Right cardiac atrium (tissue), 5 donors: ENCODE measurements at places on chromosomes 5 and 9. TPM values are rescaled to one million over a fixed set of nuclear protein-coding genes. Genes with fewer than 3 reads are reported as not detected.

PRDM9 gene
- total RNA-seq: not detected

BTNL9 gene
- total RNA-seq: 17.3 TPM

CNTFR gene
- 51.5 TPM for total RNA-seq

SLC1A3 gene
- 37.6 TPM for total RNA-seq

GRCh38 chr5:122915717-122916461 is 70.5 kb downstream of the SNX24 start:
- DNase-seq: no peak

- no peak for DNase-seq
Measured at GRCh38 chr9:6633378-6633777, 12.2 kb downstream of the GLDC start.

DNA sequence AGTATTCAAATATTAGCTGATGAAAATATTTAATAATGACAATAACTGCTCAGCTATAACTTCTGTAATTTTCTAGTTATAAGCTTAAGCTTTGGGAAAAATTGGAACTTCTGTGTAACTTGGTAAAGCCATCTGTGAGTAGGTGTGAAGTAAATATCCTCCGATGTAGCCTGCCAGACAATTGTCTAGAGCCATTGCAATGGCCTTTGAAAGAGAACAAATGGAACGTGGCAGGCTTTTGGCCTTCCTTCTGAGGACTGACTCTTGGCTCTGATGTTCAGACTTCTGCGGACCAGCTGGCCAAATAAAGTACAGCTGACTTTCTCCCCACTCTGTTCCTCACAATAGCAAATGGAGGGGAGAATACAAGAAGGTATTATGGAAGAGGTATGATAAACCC is 203.4 kb upstream of the NMUR2 start:
- no peak for DNase-seq

DNA sequence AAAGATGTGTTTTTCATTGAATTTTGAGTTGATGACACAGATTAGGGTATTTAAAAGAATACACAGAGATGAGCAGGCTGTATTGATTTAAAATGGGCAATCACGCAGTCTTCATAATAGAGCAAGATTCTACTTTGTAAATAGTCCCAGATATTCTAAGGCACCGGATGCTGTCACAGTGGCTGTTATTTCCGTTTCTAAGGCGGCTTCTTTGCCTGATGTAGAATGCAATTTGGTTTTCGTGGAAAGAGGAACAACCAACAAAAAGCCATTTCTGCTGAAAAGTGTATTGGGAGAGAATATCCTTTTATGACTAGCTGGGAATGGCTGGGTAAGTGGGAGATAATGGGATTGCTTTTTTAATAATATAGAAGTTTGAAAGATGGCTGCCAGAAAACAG is 17.5 kb downstream of the PRKACG start:
- no peak for DNase-seq

GRCh38 chr9:107751567-107752210 is 262.1 kb upstream of the KLF4 start:
- DNase-seq: no peak

DNA sequence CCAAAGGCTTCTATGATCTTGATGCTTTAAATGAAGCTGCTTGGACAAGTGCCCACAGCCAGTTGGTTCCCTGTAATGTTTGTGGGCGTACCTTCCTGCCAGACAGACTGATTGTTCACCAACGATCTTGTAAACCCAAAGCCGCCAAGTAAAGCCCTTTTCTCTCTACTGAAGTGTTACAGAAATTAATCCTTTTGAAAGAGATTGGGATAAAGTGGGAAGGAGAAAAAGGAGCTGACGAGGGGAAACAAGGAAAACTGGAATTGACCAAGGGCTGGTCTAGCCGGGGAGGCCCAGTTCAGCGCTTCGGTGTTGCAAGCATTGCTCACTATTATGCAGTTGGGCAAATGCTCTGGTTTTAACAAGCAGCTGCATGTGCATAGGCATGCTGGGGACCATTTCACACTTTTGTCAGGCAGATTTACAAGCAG is 53.2 kb downstream of the ZNF474 start:
- no peak for DNase-seq

DNA sequence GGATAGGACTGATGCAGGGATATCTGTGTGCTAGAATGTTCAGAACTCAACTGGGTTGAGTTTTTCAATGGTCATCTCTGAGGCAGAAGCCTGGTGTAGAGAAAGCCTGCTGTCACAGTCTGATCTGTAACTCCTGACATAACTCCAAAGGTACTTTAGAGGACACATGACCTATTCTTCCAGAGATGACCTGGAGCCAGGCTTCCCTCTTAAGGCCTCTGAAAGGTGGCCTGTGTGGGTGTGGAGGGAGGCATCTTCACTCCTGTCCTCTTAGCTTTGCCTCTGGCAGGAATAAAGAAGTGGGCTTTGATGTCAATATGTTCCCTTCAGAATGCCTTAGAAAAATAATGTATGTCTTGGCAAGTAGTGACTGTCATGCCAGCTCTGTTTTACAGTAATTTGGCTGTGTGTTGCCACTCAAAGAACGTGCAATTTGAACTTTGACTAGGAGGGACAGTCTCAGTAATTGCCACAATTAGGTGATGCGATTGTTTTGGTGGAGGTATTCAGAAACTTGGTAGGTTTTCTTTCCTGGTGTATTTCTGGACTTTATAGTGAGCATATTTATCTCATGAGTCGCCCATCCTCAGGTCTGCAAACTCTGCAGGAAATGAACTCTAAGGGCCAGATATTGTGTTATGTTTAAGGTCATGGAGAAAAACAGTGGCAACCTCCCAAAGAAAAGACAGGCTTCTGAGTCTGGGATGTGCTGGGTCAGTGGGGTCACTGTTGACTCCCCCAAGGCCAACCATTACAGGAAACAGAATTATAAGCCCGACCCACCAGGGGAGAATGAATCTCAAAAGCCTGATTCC is 3.2 kb upstream of the C5orf63 start:
- DNase-seq: peak; percentile 25

DNA sequence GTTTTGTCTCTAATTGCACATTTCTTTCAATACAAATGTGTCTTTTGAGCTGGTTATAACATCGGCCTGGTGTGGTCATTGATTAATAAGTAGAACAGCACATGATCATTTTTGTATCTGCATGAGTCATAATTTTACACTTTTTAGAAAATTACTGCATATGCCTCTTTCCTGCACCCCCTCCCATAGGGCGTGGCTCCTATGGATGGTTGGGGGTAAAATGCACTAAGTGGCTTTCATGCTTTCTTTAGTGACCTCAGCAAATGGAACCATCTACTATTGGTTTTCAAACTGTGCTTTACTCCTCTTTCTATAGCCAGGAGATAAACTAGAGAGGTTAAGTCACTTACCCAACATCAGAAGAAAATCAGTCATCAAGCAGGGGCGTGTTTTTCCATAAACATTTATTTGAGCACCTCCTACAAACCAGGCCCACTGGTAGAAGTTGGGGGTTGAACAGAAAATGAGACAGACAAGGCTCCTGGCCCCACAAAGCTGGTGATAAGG is 3.8 kb downstream of the ANXA6 start:
- no peak for DNase-seq

DNA sequence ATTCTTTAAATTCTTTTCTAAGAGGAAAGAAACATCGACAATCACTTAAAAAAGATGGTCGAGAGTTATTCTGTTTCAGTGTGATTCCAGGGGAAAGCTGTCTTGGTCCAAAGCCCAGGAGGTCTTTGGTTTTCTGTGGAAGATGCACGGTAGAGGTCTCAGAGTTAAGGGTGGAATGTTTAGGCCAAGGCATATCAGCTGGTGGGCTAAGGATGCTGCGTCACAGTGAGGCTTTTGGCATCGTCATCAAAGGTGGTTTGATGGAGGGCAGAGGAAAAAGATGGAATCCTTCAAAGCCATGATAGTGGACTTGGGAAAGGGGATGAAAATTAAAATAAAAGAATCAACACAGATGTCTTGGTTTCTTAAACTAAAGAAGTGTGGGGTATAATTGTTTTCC is 137.3 kb upstream of the ANKH start:
- no peak for DNase-seq

DNA sequence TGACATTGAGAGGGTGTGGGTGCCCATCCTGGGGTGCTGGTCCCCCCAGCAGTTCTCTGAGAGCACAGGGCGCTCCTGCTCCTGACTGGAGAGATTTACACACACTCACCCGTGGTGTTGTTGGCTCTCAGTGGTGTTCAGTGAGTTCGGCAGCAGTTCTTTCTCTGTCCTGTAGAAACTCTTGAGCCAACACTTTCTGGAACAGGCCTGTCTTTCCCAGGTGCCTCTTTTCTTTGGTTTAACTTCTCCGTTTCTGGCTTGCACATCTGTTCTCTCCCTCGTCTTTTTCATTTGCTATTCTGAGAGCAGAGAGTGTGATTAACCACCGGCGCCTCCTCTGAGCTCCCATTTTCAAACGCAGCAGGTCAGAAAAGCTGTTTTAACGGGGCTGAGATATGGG is 284.5 kb downstream of the IRX2 start:
- DNase-seq: no peak

GRCh38 chr5:31121224-31121623 is 72.3 kb upstream of the CDH6 start:
- no peak for DNase-seq

- DNase-seq: no peak
Measured at GRCh38 chr9:71765693-71766092, 2.6 kb downstream of the CEMIP2 start.

- no peak for DNase-seq
Measured at GRCh38 chr9:117757561-117758190, 53.5 kb downstream of the TLR4 start.
